Effector memory CD8-positive, alpha-beta T cell (primary cell): ENCODE measurements at places on chromosomes 4 and X.

- no peaks in the 10 kb centered on the region for H3K4me1 ChIP-seq
- no peaks in the 10 kb centered on the region for H3K36me3 ChIP-seq
- no peak for DNase-seq
- no peaks in the 10 kb centered on the region for H3K27me3 ChIP-seq
- no peak overlapping the region for H3K4me3 ChIP-seq
- no peak overlapping the region for H3K27ac ChIP-seq
These were observed 70.7 kb upstream of the ANXA10 start for GRCh38 chr4:168021666-168022065.

GRCh38 chr4:150098214-150098613 lies 20.0 kb downstream of the DCLK2 start:
- peaks cover 10% of the 10 kb centered on the region for H3K27me3 ChIP-seq
- no peaks in the 10 kb centered on the region for H3K36me3 ChIP-seq
- H3K4me1 ChIP-seq: no peaks in the 10 kb centered on the region
- no peak for DNase-seq
- no peak overlapping the region for H3K4me3 ChIP-seq
- no peak overlapping the region for H3K27ac ChIP-seq

DNA sequence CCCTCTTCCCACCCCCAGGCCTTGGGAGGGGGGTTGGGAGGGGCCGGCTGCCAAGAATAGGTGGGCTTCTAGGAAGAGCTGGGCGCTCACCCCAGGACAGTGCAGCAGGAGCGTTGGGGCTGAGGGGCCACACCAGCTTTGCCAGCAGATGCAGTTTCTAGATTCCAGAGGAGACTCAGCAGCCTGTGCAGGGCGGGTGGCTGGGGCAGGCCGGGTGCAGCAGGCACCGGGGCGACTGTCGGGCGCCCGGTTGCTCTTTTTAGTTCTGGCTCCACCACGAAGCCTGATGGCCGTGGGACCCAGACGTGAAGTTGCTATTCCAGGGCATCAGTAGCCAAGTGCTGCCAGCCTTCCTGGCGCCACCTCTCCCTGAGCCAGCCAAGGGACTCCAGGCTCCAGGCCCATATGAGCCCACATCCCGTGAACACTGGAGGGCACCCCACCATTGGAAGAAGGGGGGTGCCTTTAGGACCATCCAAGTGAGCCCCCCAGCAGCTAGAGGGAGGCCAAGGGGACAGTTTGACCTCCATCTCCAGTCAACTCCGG lies 5.8 kb downstream of the SSR4 start:
- H3K27ac ChIP-seq: peak overlapping the region; percentile 66
- no peaks in the 10 kb centered on the region for H3K27me3 ChIP-seq
- peaks cover 7% of the 10 kb centered on the region for H3K4me1 ChIP-seq
- DNase-seq: no peak
- H3K36me3 ChIP-seq: peaks cover 31% of the 10 kb centered on the region
- H3K4me3 ChIP-seq: no peak overlapping the region

GRCh38 chrX:66193821-66194220 lies 29.8 kb downstream of the HEPH start:
- no peaks in the 10 kb centered on the region for H3K36me3 ChIP-seq
- no peak overlapping the region for H3K27ac ChIP-seq
- no peak overlapping the region for H3K4me3 ChIP-seq
- H3K4me1 ChIP-seq: peaks cover 7% of the 10 kb centered on the region
- peaks cover 7% of the 10 kb centered on the region for H3K27me3 ChIP-seq

DNA sequence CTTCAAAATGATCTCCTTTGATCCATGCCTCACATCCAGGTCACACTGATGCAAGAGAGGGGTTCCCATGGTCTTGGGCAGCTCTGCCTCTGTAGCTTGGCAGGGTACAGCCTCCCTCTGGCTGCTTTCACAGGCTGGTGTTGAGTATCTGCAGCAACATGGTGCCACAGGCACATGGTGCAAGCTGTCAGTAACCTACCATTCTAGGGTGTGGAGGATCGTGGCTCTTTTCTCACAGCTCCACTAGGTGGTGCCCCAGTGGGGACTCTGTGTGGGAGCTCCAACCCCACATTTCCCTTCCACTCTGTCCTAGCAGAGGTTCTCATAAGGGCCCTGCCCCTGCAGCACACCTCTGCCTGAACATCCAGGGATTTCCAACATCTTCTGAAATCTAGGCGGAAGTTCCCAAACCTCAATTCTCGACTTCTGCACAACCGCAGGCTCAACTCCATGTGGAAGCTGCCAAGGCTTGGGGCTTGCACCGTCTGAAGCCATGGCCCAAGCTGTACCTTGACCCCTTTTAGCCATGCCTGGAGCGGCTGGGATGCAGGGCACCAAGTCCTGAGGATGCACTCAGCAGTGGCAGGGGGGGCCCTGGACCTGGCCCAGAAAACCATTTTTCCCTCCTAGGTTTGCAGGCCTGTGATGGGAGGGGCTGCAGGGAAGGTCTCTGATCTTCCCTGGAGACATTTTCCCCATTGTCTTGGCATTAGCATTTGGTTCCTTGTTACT lies 137.8 kb upstream of the NUDT6 start:
- H3K27ac ChIP-seq: no peak overlapping the region
- H3K4me1 ChIP-seq: no peaks in the 10 kb centered on the region
- no peak overlapping the region for H3K4me3 ChIP-seq
- no peak for DNase-seq
- no peaks in the 10 kb centered on the region for H3K27me3 ChIP-seq
- H3K36me3 ChIP-seq: peaks cover 5% of the 10 kb centered on the region

DNA sequence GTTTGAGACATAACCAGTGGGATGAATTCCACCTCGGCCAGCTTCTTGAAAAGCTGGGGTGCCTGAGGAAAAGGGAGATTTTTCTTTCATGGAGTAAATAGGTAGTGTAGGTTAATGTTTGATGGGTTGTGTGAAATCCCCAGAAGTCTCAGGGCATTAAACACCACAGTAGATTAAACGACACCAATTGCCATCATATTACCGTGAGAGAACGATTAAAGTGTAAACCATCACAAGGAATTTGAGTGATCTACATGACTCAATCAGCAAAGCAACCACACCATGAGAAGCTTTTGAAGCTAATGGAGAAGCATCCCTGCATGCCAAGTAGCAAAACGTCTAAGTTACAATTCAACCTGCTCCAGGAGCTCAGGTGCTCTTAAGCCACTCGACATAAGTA lies 322.5 kb upstream of the GATB start:
- no peak overlapping the region for H3K4me3 ChIP-seq
- H3K36me3 ChIP-seq: no peaks in the 10 kb centered on the region
- no peak overlapping the region for H3K27ac ChIP-seq
- no peak for DNase-seq

DNA sequence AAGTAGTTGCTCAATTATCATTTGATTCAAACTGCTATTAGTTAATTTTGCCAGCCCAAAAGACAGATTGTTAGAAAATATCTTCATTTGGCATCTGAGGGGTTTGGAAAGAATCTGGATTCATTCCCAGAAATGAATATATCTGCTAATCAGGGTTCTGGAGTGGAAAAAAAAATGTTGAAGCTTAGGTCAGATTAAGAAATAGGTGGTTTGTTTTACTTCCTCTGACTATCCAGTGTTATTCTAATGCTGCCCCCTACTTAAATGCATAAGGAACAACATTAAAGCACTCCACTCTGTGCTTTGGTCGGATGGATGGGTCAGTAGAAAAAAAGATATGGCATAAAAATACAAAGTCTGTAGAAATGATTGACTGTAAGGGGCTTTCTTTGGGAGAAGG lies 89.0 kb downstream of the LUZP4 start:
- H3K4me3 ChIP-seq: no peak overlapping the region
- H3K36me3 ChIP-seq: no peaks in the 10 kb centered on the region
- H3K27me3 ChIP-seq: no peaks in the 10 kb centered on the region
- no peaks in the 10 kb centered on the region for H3K4me1 ChIP-seq
- no peak for DNase-seq

DNA sequence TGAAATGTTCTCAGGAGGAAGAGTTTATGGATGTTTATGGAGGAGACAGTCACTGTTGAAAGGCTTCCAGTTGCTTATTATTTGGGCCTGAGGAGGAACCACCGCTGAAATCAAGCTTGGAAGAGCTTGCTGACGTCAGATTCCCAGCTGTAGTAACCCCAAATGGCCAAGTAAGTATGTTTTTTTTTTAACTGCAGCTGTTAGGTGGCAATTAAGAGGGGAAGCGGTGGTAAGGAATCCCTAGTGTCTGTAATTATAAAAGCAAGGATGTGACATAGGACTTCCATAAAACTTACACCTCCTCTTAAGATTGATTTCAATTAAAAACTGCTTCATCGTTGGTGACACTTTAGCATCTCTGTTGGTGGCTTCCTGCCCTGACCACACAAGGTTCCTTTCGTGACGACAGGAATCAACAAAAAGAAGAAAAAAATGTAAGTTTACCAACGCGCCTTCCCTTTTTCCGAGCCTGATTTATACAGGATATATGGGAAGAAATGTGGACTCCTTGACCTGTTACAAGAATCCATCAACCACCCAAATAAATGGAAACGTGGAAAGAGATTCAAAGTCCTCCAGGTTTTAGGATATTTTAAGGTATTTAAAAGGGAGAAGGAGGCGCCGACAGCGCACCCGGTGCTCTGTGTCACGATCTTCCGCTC lies 884 bp downstream of the RELL1 start:
- H3K4me1 ChIP-seq: peaks cover 30% of the 10 kb centered on the region
- H3K27me3 ChIP-seq: no peaks in the 10 kb centered on the region
- peaks cover 35% of the 10 kb centered on the region for H3K36me3 ChIP-seq
- H3K27ac ChIP-seq: peak overlapping the region; percentile 98
- peak; percentile 46 for DNase-seq

GRCh38 chr4:119707336-119707735 lies 78.7 kb upstream of the PDE5A start:
- DNase-seq: no peak
- H3K27me3 ChIP-seq: peaks cover 15% of the 10 kb centered on the region
- no peaks in the 10 kb centered on the region for H3K36me3 ChIP-seq
- no peak overlapping the region for H3K4me3 ChIP-seq

- H3K36me3 ChIP-seq: peaks cover 6% of the 10 kb centered on the region
- DNase-seq: no peak
These were observed 26.1 kb downstream of the PPP2R3B start for GRCh38 chrX:360496-361150.

GRCh38 chrX:37812110-37812509 lies 32.3 kb downstream of the CYBB start:
- H3K36me3 ChIP-seq: no peaks in the 10 kb centered on the region
- no peaks in the 10 kb centered on the region for H3K4me1 ChIP-seq

GRCh38 chrX:74343343-74344279 lies 39.6 kb downstream of the ZCCHC13 start:
- H3K36me3 ChIP-seq: no peaks in the 10 kb centered on the region
- DNase-seq: peak; percentile 27
- no peak overlapping the region for H3K27ac ChIP-seq
- H3K4me3 ChIP-seq: no peak overlapping the region
- peaks cover 2% of the 10 kb centered on the region for H3K4me1 ChIP-seq
- H3K27me3 ChIP-seq: peaks cover 15% of the 10 kb centered on the region

- no peaks in the 10 kb centered on the region for H3K36me3 ChIP-seq
- no peak for DNase-seq
- H3K4me1 ChIP-seq: no peaks in the 10 kb centered on the region
- no peak overlapping the region for H3K27ac ChIP-seq
These were observed 281.3 kb downstream of the PPP3CA start for GRCh38 chr4:101065935-101066485.

- no peak for DNase-seq
- H3K27ac ChIP-seq: no peak overlapping the region
- H3K4me3 ChIP-seq: no peak overlapping the region
- no peaks in the 10 kb centered on the region for H3K27me3 ChIP-seq
- peaks cover 3% of the 10 kb centered on the region for H3K4me1 ChIP-seq
These were observed 86.6 kb upstream of the NPNT start for GRCh38 chr4:105808750-105809041.

GRCh38 chr4:57117491-57117890 lies 7.3 kb upstream of the IGFBP7 start:
- H3K4me1 ChIP-seq: no peaks in the 10 kb centered on the region
- no peak overlapping the region for H3K4me3 ChIP-seq
- no peak overlapping the region for H3K27ac ChIP-seq
- peaks cover 67% of the 10 kb centered on the region for H3K27me3 ChIP-seq

GRCh38 chrX:115364670-115365069 lies 75.2 kb downstream of the LUZP4 start:
- no peaks in the 10 kb centered on the region for H3K27me3 ChIP-seq
- H3K4me3 ChIP-seq: no peak overlapping the region
- DNase-seq: no peak
- no peaks in the 10 kb centered on the region for H3K4me1 ChIP-seq
- no peak overlapping the region for H3K27ac ChIP-seq

- no peak for DNase-seq
- no peak overlapping the region for H3K4me3 ChIP-seq
- H3K36me3 ChIP-seq: no peaks in the 10 kb centered on the region
- no peak overlapping the region for H3K27ac ChIP-seq
These were observed 74.1 kb downstream of the EVC start for GRCh38 chr4:5784960-5785611.

- no peak overlapping the region for H3K27ac ChIP-seq
- no peak overlapping the region for H3K4me3 ChIP-seq
- no peaks in the 10 kb centered on the region for H3K4me1 ChIP-seq
- H3K27me3 ChIP-seq: peaks cover 39% of the 10 kb centered on the region
- H3K36me3 ChIP-seq: no peaks in the 10 kb centered on the region
These were observed 155.1 kb downstream of the SHROOM3 start for GRCh38 chr4:76589872-76590797.

DNA sequence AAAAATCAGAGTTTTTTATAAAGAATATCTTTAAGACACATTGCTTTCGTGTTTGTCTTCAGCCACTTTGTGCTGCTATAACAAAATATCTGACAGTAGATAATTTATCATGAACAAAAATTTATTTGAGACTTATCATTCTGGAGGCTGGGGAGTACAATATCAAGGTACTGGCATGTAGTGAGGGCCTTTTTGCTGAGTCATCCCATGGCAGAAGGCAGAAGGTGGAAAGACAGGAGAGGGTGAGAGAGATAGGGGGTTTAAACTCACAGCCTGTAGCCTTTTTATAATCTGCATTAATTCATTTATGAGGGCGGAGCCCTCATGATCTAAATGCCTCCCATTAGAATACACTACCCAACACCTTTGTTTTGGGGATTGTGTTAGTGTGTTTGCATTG lies 431.2 kb upstream of the FAM47C start:
- no peak for DNase-seq
- H3K4me1 ChIP-seq: no peaks in the 10 kb centered on the region
- H3K4me3 ChIP-seq: no peak overlapping the region
- no peaks in the 10 kb centered on the region for H3K36me3 ChIP-seq
- H3K27ac ChIP-seq: no peak overlapping the region

GRCh38 chr4:5746829-5747737 lies 36.1 kb downstream of the EVC start:
- no peaks in the 10 kb centered on the region for H3K27me3 ChIP-seq
- no peaks in the 10 kb centered on the region for H3K36me3 ChIP-seq
- no peaks in the 10 kb centered on the region for H3K4me1 ChIP-seq
- no peak for DNase-seq

DNA sequence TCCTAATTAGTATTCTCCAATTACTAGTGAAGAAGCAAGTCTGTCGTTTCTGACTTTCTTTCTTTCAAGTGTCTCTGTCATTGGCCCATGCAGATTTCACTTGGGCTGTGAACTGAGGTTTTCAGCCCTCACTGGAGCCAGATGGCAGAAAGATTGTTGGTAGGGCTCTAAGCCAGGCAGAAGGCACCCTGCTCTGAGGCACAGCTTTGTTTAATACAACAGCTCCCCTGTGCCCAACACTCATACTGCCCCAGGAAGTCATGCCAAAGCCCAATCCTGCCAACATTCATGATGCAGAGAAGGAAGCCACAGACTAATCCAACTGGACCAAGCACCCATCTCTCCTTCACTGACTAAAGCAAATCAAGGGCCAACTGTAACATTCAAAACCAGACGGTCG lies 117.1 kb upstream of the FRG1 start:
- H3K27ac ChIP-seq: no peak overlapping the region
- H3K4me3 ChIP-seq: no peak overlapping the region
- no peaks in the 10 kb centered on the region for H3K4me1 ChIP-seq
